ENCODE measurements at places on chromosomes 7 and 10.

DNA sequence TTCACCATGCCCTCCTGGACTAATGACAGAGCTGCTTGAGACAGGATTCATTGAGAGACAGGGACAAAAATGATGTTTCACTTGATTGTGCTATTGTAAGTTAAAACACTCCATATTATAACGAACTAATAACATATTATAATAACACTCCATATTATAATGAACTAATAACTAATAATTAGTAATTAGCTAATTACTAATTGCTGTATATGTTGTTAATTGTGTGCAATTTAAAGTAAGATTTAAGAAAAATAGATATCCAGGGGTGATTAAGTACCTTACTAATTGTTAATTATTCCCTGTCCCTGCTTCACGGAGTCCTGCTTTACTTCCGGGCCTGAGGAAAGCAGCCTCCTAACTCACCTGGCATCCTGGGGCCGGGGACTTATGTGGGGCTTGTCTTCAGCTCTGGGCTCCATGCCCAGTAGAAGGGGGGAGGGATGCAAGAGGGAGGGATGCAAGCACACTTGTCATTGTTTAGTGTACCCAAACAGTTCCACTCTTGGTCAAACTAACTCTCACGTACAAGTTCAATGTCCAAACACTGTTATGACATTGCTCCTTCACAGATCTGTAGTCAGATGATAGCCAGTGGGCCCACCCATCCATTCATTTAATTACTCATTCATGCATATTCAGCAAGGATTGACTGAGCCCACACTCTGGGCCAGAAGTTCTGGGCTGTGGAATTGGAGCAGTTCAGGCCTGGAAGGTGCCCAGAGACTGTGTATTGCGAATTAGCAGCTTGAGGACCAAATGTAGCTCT, 53.8 kb downstream of the COL13A1 start:
- no peak for DNase-seq

GRCh38 chr7:149529136-149529718, 31.6 kb upstream of the ZNF746 start:
- no peak for DNase-seq

DNA sequence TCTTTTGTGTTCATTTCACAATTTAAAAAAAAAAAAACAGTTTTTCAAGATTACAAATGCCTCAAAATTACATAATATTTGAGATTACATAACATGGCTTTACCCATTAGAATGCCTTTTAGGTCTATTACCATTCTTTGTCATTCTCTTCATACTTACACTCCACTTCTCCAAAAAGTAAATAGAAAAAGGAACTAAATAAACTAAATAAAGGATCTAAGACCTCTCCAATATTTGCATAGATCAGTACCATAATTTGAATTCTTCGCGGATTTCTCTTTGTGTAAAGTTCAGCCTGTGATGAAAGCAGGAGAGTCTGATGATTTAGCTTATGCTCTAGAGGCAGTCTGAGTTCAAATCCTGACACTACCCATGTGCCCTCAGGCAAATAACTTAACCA, 56.4 kb upstream of the C1GALT1 start:
- no peak for DNase-seq

- no peak for DNase-seq
These were observed 14.8 kb downstream of the COL13A1 start for GRCh38 chr10:69816521-69816920.

DNA sequence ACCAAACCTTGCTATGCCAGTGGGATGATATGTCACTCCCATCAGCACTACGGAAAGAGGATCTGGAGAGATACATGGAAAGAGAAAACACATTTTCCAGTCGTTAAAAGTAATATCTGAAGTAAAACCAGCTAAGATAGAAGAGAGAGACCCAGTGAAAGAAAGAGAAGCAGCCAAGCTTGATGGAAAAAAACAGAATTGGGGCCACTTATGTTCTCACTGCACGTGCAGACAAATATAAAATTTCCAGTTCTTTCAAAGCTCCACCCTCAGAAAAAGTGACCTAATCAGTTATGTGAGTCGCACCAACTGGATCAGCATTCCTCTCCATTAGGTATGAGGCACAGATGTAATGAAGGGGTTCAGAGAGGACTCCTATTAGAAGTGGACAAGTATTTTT, 266.1 kb downstream of the MTERF1 start:
- DNase-seq: no peak

DNA sequence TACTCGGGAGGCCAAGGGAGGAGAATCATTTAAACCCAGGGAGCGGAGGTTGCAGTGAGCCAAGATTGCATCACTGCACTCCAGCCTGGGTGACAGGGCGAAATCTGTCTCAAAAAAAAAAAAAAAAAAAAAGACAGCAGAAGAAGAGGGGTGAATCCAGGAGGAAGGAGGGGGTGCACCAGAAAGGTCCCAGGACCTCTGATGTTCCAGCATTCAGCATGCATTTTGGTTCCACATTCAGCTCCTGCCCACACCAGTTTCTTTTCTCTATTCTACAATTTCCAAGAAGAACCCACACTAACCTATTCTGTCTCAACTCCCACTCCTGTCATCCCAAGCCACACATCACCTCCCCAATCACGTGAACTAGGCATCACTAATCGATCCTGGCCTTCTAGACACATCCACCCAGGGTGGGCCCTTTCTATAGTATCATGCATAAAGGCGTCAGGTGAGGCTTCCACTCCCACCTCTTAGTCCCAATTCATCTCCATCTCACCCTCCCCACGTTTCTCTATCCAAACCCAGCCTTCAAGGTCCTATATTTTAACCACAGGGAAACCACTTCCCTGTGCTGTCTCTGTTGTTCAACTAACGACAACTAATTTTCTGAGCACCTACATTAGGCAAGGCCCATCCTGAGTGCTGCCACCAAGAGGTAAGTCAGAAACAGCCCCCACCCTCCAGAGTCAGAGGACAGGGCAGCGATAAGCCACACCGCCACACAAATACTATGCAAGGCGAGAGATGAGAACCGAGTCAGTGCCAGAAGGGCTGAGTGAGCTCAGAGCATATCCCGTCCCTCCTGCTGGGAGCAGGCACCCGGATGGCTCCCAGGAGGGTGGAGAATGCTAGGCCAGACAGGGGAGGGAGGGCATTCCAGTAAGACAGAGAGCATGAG, 2.2 kb downstream of the ANXA11 start:
- DNase-seq: peak; percentile 76

GRCh38 chr7:75599244-75599781, 107.2 kb downstream of the SPDYE5 start:
- DNase-seq: no peak

DNA sequence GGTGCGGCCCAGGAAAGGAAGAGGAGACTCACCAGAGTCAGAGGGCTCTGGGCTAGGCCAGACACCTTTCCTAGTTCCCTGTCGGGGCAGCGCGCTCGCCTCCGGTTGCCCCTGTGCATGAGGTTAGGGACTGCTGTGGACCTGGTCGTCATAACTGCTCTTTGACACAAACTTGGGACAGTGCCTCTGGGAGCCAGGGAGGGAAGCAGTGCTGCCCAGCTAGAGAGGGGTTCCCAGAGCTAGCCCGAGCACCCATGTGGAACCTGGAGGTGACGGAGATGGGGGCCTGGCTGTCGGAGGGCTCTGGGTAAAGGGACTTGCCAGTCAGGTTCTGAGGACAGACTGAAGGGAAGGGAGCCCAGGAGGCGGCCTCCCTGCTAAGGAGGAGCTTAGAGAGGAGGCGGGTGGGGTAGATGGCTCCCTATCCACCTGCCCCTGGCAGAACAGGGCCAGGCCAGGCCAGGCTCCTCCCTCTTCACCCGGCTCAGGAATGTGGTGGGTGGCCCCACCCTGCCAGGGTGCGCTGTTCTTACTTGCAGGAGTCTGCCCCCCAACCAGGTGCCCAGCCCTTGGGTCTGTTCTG, 29.7 kb downstream of the AGAP3 start:
- no peak for DNase-seq

- DNase-seq: no peak
These were observed 15.8 kb downstream of the BTBD16 start for GRCh38 chr10:122286867-122287266.
